Left forelimb (tissue), 1 donor: ENCODE measurements at places on chromosomes 6 and 20.

GRCh38 chr6:167232356-167232755, 58.8 kb upstream of the UNC93A start:
- DNase-seq = no peak

DNA sequence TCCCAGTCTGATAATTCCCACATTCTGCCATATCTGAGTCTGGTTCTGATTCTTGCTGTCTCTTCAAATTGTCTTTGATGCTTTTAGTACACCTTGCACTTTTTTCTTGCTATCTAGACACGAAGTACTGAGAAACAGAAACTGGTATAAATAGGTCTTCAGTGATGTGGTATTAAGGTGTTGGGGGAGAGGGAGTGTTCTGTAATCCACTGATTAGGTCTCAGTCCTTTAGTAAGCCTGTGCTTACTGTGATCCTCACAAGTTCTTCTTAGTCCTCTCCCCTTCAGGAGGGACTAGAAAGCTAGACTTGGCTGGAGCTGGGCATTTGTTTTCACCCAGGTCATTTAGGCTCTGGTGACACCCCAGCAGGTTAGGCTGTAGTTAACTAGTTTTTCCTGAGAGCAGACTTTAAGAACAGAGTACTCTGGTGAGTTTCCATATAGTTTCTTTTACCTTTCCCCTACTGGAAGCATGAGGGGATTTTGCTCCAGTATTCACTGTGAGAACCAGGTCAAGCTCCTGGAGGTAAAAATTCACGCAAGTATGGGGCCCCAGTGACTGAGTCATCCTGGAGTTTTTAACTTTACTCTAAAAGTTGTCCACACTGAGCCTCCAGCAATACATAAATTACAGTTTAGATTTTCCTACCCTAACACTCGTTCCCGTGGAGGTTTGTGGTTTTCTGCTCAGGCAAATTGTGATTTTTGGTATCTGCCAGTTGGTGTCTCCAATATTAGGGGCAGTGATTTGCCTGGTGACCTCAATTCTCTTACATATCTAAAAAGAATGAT, 154.6 kb downstream of the CDKAL1 start:
- DNase-seq = no peak

GRCh38 chr6:39388606-39389483, 66.3 kb upstream of the KCNK16 start:
- DNase-seq = no peak

DNA sequence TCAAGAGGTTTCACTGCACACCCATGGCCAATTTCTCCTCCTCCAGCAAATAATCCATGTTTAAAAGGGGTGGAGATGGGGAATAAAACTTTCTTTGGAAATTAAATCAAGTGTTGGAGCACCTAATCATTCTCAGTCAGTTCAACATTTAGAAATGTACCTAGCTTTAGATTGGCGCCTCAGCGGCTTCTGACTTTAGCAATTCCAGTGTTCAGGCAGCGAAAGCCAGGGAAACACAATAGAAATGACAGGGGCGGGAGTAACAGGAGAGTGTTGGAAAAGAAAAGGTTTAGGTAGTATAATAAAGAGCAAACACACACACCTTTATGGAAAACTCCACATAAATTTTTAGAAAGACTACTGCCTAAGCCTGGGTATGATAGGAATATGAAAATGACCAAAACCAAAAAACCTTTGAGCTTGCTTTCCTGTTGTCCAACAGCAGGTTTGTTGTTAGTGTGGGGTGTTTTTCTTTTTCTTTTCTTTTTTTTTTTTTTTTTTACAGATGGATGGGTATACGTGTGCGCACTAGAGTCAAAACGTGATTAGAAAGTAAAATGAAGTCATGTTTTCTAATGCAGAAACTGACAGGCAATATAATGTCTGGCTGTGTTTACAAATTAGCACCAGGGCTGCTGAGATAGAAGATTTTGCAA, 7.7 kb downstream of the TFAP2A start:
- no peak for DNase-seq

DNA sequence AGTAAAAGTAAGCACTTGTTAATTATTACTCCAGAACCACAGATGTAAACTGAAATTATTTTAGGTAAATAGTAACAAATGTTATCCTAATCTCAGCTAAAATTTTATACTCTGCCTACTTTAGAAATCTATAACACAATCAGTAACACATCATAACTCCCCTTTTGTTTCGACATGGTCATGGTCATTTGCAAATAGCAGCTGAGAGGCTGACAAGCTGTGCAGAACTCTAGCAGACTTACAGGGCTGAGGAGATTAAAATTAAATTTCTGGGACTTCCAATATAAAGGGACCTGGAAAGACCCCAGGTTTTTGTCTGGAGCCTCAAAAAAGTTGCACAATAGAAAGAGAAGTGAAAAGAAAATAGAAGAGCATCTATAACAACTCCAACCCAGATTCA, 88.8 kb downstream of the PRL start:
- DNase-seq = no peak

- no peak for DNase-seq
Observed at GRCh38 chr6:31610968-31611367, 4.1 kb upstream of the AIF1 start.

GRCh38 chr20:53898556-53898931, 171.8 kb downstream of the BCAS1 start:
- DNase-seq = no peak

DNA sequence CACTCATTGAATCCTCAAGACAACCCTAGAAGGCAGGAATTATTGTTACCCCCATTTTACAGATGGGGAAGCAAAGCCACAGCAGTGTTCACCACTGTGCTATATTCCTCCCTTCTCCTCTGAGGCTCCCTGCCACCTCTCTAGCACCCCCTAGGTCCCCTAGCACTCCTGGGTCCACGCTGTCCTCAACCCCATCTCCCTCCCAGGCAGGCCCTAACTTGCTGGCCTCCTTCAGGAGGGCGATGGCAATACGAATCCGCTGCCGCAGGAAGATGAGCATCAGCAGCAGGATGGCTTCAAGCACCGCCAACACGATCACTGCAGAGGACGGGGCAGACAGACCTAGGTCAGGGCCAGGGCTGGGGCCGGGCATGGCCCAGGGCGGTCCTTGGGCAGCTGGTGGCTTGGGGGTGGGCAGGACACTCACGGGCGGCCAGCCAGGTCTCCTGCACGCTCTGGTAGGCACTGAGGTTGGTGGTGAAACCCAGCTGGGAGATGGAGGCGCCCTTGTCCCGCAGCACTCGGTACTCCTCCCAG, 7.8 kb upstream of the NEU1 start:
- DNase-seq = no peak
